ENCODE measurements at places on chromosomes 3 and 15.
A peak's percentile ranks its signal among the peaks of the same experiment; 100 is the strongest.

DNA sequence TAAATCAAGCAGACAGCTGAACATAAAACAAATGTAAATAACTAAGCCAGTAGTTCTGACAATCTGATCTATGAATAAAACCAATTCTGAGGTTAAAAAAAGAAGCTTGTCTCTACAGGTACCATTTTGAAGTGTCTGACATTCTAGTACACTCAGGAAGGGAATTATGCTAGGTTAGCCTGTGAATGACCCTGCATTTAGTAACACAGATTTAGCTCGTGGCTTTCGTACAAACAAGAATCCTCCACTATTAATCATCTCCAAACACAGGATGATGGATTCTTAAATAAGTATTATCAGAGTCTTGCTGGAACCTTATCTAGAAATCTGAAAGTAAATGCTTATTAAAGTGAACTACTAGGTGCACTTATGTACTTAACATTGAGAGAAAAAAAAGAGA, 1120.1 kb downstream of the ROBO1 start:
- DNase-seq = no peak

DNA sequence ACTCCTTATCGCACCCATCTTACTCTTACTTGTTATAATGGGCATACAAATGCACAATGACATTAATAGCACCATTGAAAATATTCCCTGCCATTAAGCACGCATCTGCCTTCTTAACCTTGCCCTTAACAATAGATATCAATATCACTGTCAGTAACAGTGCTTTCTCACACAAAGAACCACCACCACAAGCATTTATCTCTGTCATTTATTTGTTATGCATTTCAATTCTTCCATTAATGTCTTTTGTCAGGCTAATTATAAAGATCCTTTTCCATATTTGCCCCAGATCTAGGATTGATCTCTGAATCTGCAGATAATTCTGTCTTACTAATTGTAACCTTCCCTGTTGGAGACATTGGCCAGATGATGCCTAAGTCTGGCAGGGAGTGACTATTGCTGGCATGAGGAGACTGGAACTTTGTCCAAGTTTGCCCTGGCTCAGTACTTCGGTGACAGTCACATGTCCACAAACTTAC, 419.6 kb upstream of the TGFBR2 start:
- no peak for DNase-seq

DNA sequence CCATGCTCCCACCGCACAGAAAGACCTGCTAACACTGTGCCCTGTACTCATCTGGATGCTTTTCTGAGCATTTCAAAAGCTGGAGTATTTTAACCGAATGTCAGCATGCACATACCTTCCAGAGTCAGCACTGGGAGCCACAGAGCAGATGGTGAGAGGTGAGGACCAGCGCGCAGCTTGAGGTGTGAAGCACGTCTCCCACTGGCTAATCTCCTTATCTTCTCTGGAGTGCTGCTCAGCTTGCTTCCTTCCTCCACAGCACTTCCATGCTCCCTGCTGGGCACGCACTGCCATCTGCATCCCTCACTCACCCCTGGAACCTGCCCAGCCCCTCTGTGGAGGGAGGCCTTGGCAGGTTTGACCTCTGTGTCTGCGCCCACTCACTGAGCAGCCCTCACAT, at the start of gene GNB5:
TSS of gene GNB5 (minus strand) at position 186 of the 400 bp plus-strand sequence. CDS start 6,716 bp downstream, outside the sequence.
- DNase-seq = no peak

GRCh38 chr3:150243466-150243865, 164.6 kb upstream of the TSC22D2 start:
- DNase-seq = no peak

DNA sequence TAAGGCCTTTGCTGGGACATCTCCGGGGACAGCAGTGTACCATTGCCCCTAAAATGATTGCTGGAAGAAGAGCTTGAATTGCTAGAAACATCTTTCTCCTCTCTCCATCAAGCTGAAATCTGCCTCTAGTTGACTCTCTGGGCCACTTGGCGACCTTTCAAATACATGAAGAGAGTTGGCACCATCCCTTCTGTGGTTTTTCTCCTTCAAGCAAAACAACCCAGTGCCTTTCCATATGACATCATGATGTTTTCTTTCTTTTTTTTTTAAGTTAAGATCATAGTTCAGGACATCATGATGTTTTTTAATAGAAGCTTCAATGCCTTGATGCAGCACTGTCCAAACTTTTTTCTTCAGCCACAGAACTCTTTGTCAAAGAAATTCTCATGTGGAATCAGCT, 144.0 kb upstream of the PTPRG start:
- DNase-seq = no peak

- DNase-seq = no peak
Observed at GRCh38 chr3:33001889-33002288, 50.4 kb downstream of the CCR4 start.

GRCh38 chr15:75732809-75733451, 20.3 kb upstream of the CSPG4 start:
- DNase-seq = peak; percentile 50

DNA sequence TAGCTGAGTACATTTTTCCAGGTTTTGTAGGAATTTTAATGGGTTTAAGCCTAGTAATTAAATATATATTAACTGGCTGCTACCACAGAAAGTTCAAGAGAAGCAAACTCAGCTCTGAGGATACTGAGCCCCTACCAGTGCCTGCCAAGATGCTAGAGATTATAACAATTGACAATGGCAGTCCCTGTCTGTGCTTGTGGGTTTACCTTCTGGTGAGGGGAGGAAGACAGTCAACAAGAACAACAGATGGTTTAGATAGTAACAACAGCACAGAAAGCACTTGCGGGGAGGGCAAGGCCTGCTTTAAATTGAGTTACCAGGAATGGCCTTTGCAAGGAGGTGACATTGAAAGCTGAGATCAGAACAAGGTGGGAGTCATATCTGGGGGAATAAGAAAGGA, 56.6 kb upstream of the ARHGEF3 start:
- DNase-seq = no peak

- no peak for DNase-seq
Observed at GRCh38 chr3:172177803-172178316, 138.5 kb downstream of the FNDC3B start.

GRCh38 chr3:36688815-36689214, 75.5 kb downstream of the DCLK3 start:
- no peak for DNase-seq

DNA sequence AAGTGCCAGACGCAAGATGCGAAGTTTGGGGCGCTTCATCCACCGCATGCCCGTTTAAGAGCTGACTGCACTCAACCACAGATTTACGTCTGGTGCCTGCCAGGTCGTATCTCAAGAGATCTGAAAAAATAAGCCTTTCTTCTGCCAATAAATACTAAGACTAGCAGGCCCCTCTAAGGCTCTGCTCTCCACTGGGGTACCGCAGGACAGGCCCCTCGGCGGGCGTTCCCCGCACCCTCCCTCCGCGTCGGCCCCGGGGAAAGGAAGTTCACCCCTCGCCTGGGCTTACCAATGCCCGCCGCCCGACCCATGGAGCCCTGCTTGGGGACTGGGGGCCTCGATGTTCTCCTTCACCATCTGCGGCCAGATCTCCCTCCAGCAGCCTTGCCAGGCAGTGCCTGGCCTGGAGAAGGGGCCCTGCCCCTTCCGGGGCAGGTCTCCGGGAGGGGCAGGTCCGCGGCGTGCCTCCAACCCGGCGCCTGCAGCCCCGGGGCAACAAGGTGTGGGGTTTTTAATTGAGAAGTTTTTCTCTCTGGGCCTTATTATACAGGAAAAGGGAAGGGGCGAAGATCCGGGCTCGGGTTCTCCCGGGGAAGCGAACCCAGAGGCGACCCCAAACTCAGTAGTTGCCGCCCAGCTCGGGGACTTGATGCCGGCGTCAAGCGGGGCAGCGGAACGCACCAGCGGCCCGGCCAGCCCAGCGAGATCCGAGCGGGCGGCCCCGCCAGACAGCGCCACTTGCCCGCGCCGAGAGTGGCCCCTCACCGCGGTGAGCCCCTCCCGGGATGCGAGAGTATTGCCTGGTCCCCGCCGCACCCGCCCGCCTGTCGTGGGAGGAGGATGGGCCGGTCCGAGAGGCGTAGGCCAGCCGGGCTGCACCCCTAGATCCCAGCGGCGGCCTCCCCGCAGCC, 735 bp downstream of the GOLGA8B start:
- DNase-seq = peak; percentile 46

DNA sequence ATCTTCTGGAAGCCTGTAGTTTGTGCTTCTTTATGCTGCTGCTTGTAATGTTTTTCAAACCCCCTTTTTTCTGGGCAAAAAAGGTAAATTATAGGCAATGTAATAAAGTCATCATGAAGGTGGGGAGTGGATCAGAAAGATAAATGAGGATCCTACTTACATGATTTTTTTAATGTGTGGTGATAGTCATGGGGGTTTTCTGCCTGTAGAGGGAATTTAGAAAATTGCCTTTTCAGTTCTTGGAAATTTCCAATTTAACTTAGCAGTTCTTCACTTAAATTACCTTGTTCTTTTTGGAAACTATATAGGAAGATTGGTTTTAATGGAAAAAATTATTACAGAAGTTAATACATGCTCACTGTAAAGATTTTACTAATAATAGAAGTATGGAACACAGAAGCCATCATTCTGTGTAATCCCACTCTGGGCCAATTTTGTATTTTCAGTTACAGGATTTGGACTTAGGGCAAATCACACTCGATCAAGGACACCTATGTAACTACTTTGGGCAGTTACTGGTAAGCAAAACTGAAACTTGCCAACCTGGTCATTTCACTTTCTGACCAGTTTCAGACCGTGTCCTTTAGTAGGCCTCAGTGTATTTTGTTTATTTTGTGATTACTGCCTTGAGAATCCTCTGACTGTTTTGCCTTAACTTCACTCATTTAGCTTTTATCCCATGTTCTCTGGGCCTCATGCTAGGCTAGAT, 10.5 kb upstream of the SCAANT1 start:
- DNase-seq = no peak

DNA sequence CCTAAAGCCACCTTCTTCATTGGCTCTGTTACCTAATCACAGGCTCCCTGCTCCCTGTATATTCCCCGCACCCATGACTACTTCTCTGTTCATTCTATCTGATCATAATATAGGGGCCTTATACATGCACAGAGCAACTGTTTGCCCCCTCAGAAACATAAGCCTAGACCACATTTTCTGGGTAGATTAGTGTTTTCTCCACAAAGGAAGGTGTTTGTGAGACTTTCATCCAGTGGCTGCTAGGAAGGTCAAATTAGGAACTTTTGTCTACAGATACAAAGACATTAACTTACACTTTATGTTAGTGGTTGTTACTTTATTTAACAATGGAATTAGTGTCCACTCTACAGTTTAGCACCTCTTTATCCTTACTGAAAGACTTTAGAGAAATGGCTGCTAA, 174.9 kb downstream of the GHSR start:
- no peak for DNase-seq

DNA sequence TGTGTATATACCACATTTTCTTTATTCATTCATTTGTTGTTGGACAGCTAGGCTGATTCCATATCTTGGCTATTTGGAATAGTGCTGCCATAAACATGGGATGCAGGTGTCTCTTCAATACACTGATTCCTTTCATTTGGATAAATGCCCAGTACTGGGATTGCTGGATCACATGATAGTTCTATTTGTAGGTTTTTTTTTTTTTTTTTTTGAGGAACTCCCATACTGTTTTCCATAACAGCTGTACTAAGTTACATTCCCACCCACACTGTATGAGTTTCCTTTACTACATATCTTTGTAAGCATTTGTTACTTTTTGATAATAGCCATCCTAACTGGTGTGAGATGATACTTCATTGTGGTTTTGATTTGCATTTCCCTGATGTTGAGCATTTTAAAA, 437.7 kb downstream of the DIPK2A start:
- no peak for DNase-seq

DNA sequence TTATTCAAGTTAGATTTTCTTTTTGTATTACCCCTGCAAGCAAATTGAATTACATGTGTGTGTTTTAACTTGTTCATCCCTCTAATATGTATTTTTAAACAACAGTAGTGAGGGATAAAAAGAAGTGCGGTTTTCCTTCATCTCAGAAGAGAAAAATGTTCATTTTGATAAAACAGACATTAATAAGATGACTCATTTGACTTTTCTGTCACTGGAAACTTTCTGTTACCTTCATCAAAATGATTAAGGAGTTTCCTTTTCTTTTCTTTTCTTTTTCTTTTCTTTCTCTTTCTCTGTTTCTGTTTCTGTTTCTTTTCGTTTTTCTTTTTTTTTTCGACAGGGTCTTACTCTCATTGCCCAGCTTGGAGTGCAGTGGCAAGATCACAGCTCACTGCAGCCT, 53.0 kb downstream of the ECT2 start:
- DNase-seq = no peak

DNA sequence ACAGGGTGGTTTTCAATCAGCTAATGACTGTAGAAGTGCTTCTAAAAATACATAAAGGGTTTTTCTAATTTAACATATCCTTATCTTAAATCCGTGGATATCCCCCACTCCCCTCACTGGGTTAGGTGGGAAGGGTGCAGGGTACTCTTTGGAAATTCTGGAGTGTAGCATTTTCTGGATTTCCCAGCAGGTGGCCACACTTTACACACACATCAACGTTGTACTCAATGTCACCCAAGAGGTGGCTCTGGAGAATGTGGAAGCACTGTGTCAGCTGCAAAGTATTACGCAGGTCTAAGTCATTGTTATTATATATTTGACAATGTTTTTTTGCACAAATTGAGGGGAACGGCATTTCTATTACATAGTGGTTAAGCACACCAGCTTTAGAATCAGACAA, 168.8 kb downstream of the CHDH start:
- DNase-seq = no peak

DNA sequence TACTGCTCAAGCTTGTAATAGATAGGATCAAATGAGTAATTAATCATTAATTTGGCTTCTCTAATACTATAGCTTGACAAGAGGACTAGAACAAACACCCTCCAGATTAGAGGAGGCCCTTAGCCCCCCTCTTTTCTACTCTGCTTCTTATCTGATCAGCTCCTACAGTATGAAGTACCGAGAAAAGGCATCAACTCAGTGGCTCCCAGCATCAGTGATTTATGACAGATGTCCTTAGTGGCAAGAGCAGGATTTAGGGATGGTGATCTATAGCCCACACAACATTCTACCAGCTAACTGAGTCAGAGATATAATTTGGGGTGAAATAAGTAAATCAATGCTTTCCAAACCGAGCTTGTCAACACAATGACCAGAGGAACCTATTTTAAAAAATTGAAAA, 541.1 kb downstream of the NLGN1 start:
- no peak for DNase-seq

DNA sequence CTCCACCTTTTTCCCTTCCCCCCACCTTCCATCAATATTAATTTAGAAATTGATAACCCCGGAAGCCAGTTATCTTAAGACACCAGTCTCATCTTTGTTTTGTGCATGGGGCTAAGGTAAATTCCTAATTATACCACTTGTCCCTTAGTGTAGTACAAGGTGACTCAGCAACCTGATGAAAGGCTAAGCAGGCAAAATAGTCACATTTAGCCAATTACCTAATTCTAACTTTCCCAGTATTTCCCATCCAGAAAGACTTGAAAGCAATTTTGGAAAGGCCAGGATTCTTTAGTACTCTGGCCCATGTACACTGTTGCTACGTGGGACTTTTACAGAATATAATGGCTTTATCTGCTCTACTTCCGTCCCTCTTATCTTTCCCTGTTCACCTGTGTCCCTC, 72.6 kb downstream of the SETD5 start:
- DNase-seq = no peak

- no peak for DNase-seq
Observed at GRCh38 chr15:80747317-80748053, 31.7 kb upstream of the CEMIP start.

Data from RWPE1 (cell line).